ENCODE measurements at places on chromosomes 12 and 14. TPM values are rescaled to one million over a fixed set of nuclear protein-coding genes. Genes with fewer than 3 reads are reported as not detected.

GRCh38 chr12:11893998-11894397 is 176.7 kb upstream of the BCL2L14 start:
- DNase-seq = no peak
- H3K27me3 ChIP-seq = no peaks in the 10 kb centered on the region
- H3K27ac ChIP-seq = no peak overlapping the region
- H3K4me3 ChIP-seq = no peak overlapping the region
- peaks cover 4% of the 10 kb centered on the region for H3K4me1 ChIP-seq
- H3K36me3 ChIP-seq = no peaks in the 10 kb centered on the region

- H3K4me3 ChIP-seq = no peak overlapping the region
- peaks cover 70% of the 10 kb centered on the region for H3K36me3 ChIP-seq
- peak overlapping the region; percentile 57 for H3K27ac ChIP-seq
- H3K27me3 ChIP-seq = no peaks in the 10 kb centered on the region
Observed at GRCh38 chr12:106328735-106329134, 26.2 kb downstream of the TCP11L2 start.

DNA sequence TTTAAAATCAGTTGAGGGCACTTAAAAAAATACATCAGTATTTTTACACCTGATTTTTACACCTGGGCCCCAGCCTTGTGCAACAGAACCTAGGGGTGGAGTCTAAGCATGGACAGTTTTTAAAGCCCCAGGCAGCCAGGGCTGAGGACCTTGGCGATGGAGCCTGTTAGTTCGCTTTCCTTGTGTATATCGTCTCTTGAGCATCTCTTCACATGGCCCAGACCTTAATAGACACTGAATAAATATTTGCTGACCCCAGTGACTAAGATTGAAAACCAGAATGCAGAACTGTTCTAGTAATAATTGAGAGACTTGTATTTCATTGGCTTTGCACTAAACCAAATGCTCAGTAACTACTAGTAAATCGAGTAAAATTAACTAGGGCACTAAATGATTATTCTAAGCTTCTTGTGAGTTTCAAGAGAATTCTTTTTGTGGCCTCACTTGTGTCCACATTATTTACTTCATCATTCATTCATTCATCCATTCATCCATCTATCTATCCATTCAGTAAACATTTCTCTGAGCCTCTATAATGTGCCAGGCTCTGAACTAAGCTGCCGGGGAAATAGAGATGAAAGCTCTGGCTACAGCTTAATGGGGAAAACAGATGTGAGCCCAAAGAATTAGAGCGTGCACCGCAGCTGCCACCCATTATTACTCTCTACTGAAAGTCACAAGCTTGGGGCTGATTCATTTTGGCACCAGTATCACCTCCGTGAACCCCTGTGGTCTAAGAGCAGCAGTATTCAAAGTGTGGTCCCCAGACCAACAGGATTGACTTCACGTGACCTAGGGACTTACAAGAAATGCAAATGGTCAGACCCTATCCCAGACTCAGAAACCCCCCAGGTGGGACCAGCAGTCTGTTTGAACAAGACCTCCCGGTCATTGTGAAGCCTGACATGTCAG is 30.7 kb upstream of the BCL7A start:
- no peak overlapping the region for H3K27ac ChIP-seq
- no peaks in the 10 kb centered on the region for H3K4me1 ChIP-seq
- no peak overlapping the region for H3K4me3 ChIP-seq

GRCh38 chr14:22778084-22778483 is 11.6 kb downstream of the OXA1L start:
- H3K27ac ChIP-seq = no peak overlapping the region
- no peaks in the 10 kb centered on the region for H3K27me3 ChIP-seq
- no peaks in the 10 kb centered on the region for H3K4me1 ChIP-seq
- H3K36me3 ChIP-seq = peaks cover 13% of the 10 kb centered on the region
- no peak overlapping the region for H3K4me3 ChIP-seq
- DNase-seq = no peak

GRCh38 chr12:122363782-122364181 is 58.7 kb downstream of the CLIP1 start:
- no peak overlapping the region for H3K4me3 ChIP-seq
- H3K36me3 ChIP-seq = peaks cover 3% of the 10 kb centered on the region
- peak overlapping the region; percentile 89 for H3K27ac ChIP-seq
- peaks cover 53% of the 10 kb centered on the region for H3K4me1 ChIP-seq

DNA sequence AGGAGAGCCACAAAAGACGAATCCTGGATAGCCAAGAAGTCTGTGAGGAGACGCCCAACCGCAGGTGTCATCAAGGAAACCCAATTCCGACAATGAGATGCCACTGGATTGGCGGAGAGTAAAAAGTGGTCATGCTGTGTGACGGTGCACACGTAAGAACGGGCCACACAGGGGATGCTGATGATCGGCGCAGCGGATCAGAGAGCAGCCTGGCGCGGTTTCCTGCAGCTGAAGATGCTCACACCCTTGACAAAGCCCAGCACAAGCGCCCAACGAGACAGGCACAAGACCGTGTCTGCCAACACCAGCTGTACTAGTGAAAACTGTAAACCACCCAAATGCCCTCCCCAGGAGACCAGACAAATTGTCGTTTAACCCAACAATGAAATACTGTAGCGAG is 55.8 kb downstream of the CCDC85C start:
- no peaks in the 10 kb centered on the region for H3K27me3 ChIP-seq
- H3K4me1 ChIP-seq = no peaks in the 10 kb centered on the region
- no peaks in the 10 kb centered on the region for H3K36me3 ChIP-seq
- H3K27ac ChIP-seq = no peak overlapping the region
- H3K4me3 ChIP-seq = no peak overlapping the region

DNA sequence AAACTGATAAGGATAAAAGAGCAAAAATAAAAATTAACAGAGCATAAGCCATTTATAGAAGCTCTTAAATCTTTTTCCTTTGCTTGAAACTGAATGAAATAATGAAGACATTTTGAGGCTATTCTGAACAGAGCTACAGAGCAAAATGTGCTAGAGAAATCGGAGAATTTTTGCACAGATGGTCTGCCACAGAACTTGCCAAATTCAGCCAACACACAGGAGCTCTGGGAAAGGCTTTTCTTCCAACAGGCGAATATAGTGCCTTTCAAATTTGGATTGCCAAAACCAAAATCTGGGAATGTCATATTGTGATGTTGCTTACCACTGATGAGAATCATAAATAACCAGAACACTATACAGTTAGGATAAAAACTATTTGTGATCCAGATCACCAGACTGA is 406.3 kb downstream of the RPL10L start:
- no peak overlapping the region for H3K4me3 ChIP-seq
- no peak overlapping the region for H3K27ac ChIP-seq
- no peaks in the 10 kb centered on the region for H3K36me3 ChIP-seq
- H3K27me3 ChIP-seq = no peaks in the 10 kb centered on the region

- DNase-seq = no peak
- H3K4me3 ChIP-seq = no peak overlapping the region
- no peaks in the 10 kb centered on the region for H3K4me1 ChIP-seq
- H3K27me3 ChIP-seq = no peaks in the 10 kb centered on the region
- H3K27ac ChIP-seq = no peak overlapping the region
Observed at GRCh38 chr12:128068211-128068610, 198.8 kb upstream of the TMEM132C start.

- DNase-seq = no peak
- no peaks in the 10 kb centered on the region for H3K36me3 ChIP-seq
- peaks cover 13% of the 10 kb centered on the region for H3K4me1 ChIP-seq
- H3K4me3 ChIP-seq = no peak overlapping the region
Observed at GRCh38 chr14:95097385-95097784, 59.9 kb downstream of the DICER1 start.

VWF gene
- polyA plus RNA-seq = 78.1 TPM

BCL7A gene
- 3.6 TPM for polyA plus RNA-seq

NCKAP5L gene
- polyA plus RNA-seq = 7.1 TPM

KRT80 gene
- 0.44 TPM for polyA plus RNA-seq

TGFB3 gene
- 28.3 TPM for polyA plus RNA-seq

Measured in psoas muscle (tissue), 8 donors.